ENCODE measurements at places on chromosomes 3 and 15. TPM values are rescaled to one million over a fixed set of nuclear protein-coding genes. Genes with fewer than 3 reads are reported as not detected.

The GOLGA8R gene
- 2.7 TPM for total RNA-seq

The UNC13C gene
- not detected for total RNA-seq

The NR1I2 gene
- 0.25 TPM for total RNA-seq

The ERC2 gene
- 0.35 TPM for total RNA-seq

The PHLDB2 gene
- 2.5 TPM for total RNA-seq

The UBAP1L gene
- total RNA-seq, result 5.2 TPM

The LTF gene
- not detected for total RNA-seq

The ITIH4 gene
- 21.8 TPM for total RNA-seq

The CRYGS gene
- 7.0 TPM for total RNA-seq

The SNX22 gene
- total RNA-seq, result 0.74 TPM

The ALDH1A2 gene
- total RNA-seq, result 0.56 TPM

The HAPLN3 gene
- 82.5 TPM for total RNA-seq

The CMTM8 gene
- 9.0 TPM for total RNA-seq

- peaks cover 75% of the 10 kb centered on the region for H3K4me1 ChIP-seq
- H3K4me3 ChIP-seq, result peak overlapping the region; percentile 63
- no peaks in the 10 kb centered on the region for H3K27me3 ChIP-seq
Measured at GRCh38 chr3:98567666-98568270, 25.6 kb downstream of the CPOX start.

DNA sequence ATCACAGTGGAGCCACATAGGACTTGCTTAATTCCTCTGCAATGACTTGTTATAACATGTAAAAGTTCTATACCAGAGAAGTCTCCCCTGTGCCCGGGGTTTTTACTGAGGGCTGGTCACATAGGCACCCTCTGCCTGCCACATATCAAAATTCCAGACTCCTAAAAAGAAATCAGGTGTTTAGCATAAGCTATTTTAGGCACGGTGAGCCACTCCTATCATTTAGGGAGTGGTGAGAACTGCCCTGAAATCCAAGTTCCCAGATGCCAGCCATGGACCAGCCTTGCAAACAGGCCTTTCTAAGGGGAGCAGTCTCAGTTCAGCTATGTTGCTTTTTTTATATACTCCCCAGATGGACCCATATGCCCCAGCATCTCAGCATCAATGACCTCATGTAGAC lies 130.3 kb downstream of the THSD4 start:
- no peaks in the 10 kb centered on the region for H3K36me3 ChIP-seq
- H3K27me3 ChIP-seq, result no peaks in the 10 kb centered on the region
- H3K4me1 ChIP-seq, result no peaks in the 10 kb centered on the region
- no peak for DNase-seq
- H3K4me3 ChIP-seq, result no peak overlapping the region
- H3K27ac ChIP-seq, result no peak overlapping the region

DNA sequence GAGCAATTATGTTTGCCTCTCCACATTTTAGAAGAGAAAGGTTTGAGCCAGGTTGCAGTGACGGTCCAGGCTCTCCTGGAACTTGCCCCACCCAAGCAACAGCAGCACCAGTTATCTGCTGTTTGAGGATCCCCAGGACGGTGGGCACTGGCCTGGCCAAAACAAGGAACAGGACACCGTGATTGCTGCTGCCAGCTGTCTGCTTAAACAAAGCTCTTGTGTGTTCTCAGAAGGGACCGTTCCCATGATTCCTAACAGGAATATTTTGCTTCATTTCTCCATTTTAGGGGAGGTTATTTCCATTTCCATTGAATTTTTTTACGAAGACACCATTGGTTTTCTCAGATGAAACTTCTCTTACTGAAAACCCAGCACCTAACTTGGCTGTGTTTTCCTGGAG lies 66.4 kb upstream of the RPL35A start:
- H3K36me3 ChIP-seq, result peaks cover 7% of the 10 kb centered on the region
- no peaks in the 10 kb centered on the region for H3K27me3 ChIP-seq
- H3K4me3 ChIP-seq, result no peak overlapping the region
- no peak overlapping the region for H3K27ac ChIP-seq
- no peak for DNase-seq

- no peaks in the 10 kb centered on the region for H3K4me1 ChIP-seq
- no peaks in the 10 kb centered on the region for H3K27me3 ChIP-seq
- no peaks in the 10 kb centered on the region for H3K36me3 ChIP-seq
- DNase-seq, result no peak
- no peak overlapping the region for H3K4me3 ChIP-seq
Measured at GRCh38 chr3:117540597-117540996, 831.0 kb downstream of the TUSC7 start.

DNA sequence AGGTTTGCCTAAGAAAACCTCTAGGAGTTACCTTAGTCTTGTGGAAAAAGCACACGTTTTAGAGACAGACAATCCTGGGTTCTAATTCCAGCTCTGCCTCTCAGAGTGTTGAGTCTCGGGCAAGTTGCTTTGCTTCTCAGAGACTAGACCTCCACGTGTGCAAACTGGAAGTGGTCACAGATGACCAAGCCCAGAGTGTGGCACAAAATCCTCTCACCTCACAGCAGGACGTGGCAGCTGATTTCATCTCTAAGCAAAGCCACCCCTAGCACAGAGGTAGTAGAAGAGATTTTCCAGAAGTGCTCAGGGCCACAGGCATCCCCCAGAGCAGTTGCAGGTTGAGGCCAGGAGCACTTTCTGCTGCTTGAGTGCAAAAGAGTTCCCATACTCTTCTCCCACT lies 79.2 kb downstream of the CD47 start:
- H3K27me3 ChIP-seq, result peaks cover 18% of the 10 kb centered on the region
- no peak overlapping the region for H3K4me3 ChIP-seq
- H3K36me3 ChIP-seq, result no peaks in the 10 kb centered on the region
- no peak overlapping the region for H3K27ac ChIP-seq
- peaks cover 7% of the 10 kb centered on the region for H3K4me1 ChIP-seq

DNA sequence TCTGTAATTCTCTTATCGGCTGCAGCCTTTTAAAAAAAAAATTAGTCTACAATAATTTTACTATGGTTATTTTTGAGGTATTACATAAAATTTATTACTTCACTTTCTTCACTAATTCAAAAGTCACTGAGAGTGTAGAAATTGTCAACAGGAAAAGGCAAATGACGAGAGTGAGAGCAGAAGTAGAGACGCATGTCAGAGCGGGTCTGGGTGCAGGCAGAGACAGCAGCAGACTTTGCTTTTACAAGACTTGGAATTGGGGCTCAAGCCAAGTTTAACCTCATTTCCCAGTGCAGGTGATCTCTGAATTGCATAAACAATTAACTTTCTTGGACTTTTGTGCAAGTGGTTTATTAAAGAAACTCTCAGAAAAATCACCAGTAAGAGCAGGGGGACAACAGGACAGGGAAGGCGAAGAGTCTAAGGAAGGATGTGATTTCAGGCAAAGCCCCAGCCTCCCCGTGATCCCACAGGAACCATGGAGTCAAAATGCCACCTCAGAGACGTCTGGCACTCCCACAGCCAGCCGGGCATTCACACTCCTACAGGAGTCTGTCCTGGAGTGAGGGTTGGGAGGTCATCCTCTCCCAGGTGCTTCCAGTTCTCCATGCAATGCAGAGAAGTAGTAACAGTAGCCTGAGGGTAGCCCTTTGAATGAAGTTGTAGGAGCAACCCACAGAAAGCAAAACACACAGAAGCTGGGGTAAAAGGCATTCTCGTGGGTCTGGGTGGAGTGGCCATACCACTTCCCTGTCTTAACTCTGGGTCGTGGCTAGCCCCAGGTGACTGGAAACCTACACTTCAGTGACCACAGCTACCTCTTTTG lies 274.0 kb upstream of the TGFBR2 start:
- H3K27me3 ChIP-seq, result no peaks in the 10 kb centered on the region
- peak overlapping the region; percentile 20 for H3K27ac ChIP-seq
- peak overlapping the region; percentile 77 for H3K4me3 ChIP-seq
- peaks cover 19% of the 10 kb centered on the region for H3K4me1 ChIP-seq
- DNase-seq, result no peak

DNA sequence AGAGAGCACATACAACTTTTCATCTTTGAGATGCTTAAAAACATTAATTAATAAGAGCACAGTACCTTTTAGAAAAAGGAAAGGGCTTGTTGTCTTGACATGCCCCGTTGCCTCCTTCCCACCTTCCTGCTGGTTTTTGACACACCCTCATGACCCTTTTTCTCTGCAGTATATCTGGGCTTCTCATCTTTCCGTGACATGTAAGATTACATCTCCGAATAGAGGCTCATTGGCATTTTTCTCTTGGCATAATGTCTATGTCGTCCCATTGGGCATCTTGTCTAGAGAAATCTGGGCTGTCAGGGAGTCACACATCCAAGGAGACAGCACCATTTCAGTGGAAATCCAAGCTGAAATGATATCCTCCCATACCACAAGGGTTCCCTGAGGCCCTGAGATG lies 64.1 kb downstream of the LRTM1 start:
- H3K4me3 ChIP-seq, result no peak overlapping the region
- no peaks in the 10 kb centered on the region for H3K36me3 ChIP-seq
- H3K27ac ChIP-seq, result no peak overlapping the region

- H3K27me3 ChIP-seq, result peaks cover 4% of the 10 kb centered on the region
- H3K27ac ChIP-seq, result no peak overlapping the region
- no peaks in the 10 kb centered on the region for H3K36me3 ChIP-seq
- no peak overlapping the region for H3K4me3 ChIP-seq
- no peaks in the 10 kb centered on the region for H3K4me1 ChIP-seq
Measured at GRCh38 chr3:60240492-60240891, 1010.8 kb downstream of the FHIT start.

- H3K36me3 ChIP-seq, result no peaks in the 10 kb centered on the region
- no peaks in the 10 kb centered on the region for H3K27me3 ChIP-seq
- peak; percentile 53 for DNase-seq
- H3K4me3 ChIP-seq, result no peak overlapping the region
- H3K27ac ChIP-seq, result peak overlapping the region; percentile 66
Measured at GRCh38 chr3:39101022-39101689, 6.3 kb downstream of the GORASP1 start.

- no peaks in the 10 kb centered on the region for H3K36me3 ChIP-seq
- H3K27ac ChIP-seq, result no peak overlapping the region
- H3K27me3 ChIP-seq, result no peaks in the 10 kb centered on the region
- no peak overlapping the region for H3K4me3 ChIP-seq
- DNase-seq, result no peak
- no peaks in the 10 kb centered on the region for H3K4me1 ChIP-seq
Measured at GRCh38 chr15:37008205-37008604, 92.1 kb downstream of the MEIS2 start.

DNA sequence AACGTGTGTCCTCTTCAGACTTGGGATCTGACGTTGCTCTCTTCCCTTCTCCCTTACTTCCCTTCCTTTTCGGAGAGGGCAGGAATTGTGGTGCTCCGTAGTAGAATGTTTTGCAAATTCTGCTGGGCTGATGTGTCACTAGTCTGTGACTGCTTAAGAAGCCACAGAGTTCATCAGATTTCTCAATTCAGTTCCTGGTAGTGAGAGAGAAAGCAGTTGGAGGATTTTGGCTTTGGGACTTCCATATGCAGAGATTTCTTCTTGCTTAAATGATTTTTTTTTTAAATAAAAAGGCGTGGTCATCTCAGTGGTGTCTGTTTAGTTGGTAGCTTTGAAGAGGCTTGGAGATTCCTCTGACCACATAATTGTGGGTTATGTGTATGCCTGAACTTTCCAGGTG lies 10.1 kb downstream of the CEMIP start:
- no peak overlapping the region for H3K27ac ChIP-seq
- H3K4me1 ChIP-seq, result peaks cover 14% of the 10 kb centered on the region
- no peak overlapping the region for H3K4me3 ChIP-seq
- H3K36me3 ChIP-seq, result no peaks in the 10 kb centered on the region
- DNase-seq, result no peak
- peaks cover 34% of the 10 kb centered on the region for H3K27me3 ChIP-seq

GRCh38 chr3:134079111-134079547 lies 49.4 kb upstream of the SLCO2A1 start:
- H3K4me3 ChIP-seq, result no peak overlapping the region
- H3K36me3 ChIP-seq, result no peaks in the 10 kb centered on the region
- H3K27ac ChIP-seq, result no peak overlapping the region
- no peak for DNase-seq
- peaks cover 5% of the 10 kb centered on the region for H3K27me3 ChIP-seq

- H3K27ac ChIP-seq, result no peak overlapping the region
- no peak overlapping the region for H3K4me3 ChIP-seq
- H3K27me3 ChIP-seq, result no peaks in the 10 kb centered on the region
- peaks cover 29% of the 10 kb centered on the region for H3K4me1 ChIP-seq
Measured at GRCh38 chr15:98751767-98752166, 103.4 kb downstream of the IGF1R start.

DNA sequence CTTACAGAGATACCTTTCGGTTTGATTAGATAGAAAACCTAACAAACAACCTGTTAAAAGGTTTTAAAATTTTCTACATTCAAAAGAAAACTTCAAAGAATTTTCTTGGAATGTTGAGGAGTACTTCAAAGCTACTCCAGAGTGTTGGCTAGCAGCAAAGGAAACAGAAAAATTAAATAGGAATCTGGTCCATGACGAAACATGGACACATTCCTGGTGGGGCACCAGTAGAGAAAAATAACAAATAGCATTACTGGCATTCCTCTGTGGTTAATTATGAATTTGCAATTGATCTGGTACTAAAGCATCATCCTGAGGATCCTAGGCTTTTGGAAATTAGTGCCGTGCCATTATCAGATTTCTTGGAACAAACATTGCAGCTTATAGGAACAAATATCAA lies 59.5 kb upstream of the DPPA4 start:
- DNase-seq, result no peak
- no peaks in the 10 kb centered on the region for H3K27me3 ChIP-seq
- H3K4me1 ChIP-seq, result no peaks in the 10 kb centered on the region
- no peak overlapping the region for H3K27ac ChIP-seq

GRCh38 chr3:136604961-136605360 lies 147.2 kb downstream of the STAG1 start:
- no peak overlapping the region for H3K4me3 ChIP-seq
- H3K27me3 ChIP-seq, result no peaks in the 10 kb centered on the region
- no peak for DNase-seq
- H3K36me3 ChIP-seq, result peaks cover 10% of the 10 kb centered on the region
- peaks cover 4% of the 10 kb centered on the region for H3K4me1 ChIP-seq
- no peak overlapping the region for H3K27ac ChIP-seq

DNA sequence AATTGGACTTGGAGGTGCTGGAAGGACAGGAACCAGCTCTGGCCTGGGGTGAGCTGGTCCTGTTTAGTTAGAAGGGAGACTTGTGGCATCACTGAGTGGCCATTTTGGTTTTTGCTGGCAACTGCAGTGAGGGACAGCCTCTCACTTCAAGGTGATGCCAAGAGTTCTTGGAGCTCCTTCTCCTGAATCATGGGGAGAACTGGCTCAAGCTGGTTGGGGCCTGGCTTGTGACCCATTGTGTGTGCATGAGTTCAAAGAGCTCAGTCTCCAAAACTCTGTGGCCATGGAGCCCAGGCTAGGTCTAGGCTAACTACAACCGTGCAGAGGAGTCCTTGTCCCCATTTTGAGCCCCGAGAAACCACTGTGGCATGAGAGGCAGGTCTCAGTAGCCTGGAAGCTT lies 60.1 kb upstream of the ZNF148 start:
- H3K4me3 ChIP-seq, result no peak overlapping the region
- no peaks in the 10 kb centered on the region for H3K4me1 ChIP-seq

- no peaks in the 10 kb centered on the region for H3K27me3 ChIP-seq
- H3K4me1 ChIP-seq, result peaks cover 9% of the 10 kb centered on the region
- no peaks in the 10 kb centered on the region for H3K36me3 ChIP-seq
- DNase-seq, result no peak
- no peak overlapping the region for H3K4me3 ChIP-seq
Measured at GRCh38 chr15:67708500-67708899, 116.8 kb upstream of the SKOR1 start.

GRCh38 chr15:87902772-87903426 lies 353.6 kb downstream of the NTRK3 start:
- H3K4me1 ChIP-seq, result no peaks in the 10 kb centered on the region
- H3K36me3 ChIP-seq, result no peaks in the 10 kb centered on the region
- no peaks in the 10 kb centered on the region for H3K27me3 ChIP-seq
- no peak overlapping the region for H3K27ac ChIP-seq
- no peak for DNase-seq

GRCh38 chr3:44506961-44507360 lies 29.5 kb upstream of the ZNF445 start:
- H3K36me3 ChIP-seq, result peaks cover 37% of the 10 kb centered on the region
- no peaks in the 10 kb centered on the region for H3K27me3 ChIP-seq
- peaks cover 35% of the 10 kb centered on the region for H3K4me1 ChIP-seq
- no peak overlapping the region for H3K27ac ChIP-seq
- DNase-seq, result no peak

Measured in activated T-cell treated with anti-CD3 and anti-CD28 coated beads, Interleukin-2, amount 50 U/mL, for 72 hours (primary cell).